ENCODE measurements at places on chromosomes 4 and X. TPM values are rescaled to one million over a fixed set of nuclear protein-coding genes. Genes with fewer than 3 reads are reported as not detected.

DNA sequence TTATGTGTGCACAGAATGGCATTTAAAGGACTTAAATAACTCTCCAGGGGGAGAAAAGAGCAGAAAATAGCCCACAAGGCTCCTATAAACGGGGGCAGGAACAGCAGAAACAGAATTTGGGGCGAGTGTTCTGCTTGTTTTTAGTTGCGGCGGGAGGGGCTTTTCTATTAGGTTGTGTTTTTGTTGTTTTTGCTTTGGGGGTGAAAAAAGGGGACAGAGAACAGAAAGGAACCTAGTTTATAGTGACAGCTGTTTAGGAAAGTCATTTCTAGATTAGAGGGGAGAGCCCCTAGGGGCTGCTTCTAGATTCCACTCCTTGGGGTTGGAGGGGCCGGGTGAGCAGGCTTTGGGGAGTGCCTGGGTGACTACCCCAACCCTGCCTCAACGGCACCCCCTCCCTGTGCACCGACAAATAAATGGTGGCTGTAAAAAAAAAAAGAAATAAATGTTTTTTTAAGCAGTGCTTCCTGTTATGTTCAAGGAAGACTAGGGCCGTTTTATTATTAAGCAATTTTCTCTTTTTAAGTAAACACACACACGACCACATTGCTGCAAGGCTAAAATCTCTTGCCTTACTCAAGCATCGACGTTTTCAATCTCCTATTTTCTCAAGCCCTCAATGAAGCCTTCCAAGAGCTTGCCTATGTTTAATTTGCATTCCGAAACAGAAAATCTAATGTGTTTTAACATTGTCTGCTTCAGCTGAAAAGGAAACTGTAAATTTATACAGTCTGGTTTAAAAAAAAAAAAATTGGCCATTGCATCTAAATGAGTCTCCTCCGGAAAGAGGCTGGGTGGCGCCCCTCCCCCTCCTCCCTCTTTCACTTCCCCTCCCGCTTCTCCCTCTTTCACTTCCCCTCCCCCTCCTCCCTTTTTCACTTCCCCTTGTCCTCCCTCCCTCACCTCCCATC is 123.3 kb upstream of the TBL1X start:
- peak; percentile 90 for DNase-seq

DNA sequence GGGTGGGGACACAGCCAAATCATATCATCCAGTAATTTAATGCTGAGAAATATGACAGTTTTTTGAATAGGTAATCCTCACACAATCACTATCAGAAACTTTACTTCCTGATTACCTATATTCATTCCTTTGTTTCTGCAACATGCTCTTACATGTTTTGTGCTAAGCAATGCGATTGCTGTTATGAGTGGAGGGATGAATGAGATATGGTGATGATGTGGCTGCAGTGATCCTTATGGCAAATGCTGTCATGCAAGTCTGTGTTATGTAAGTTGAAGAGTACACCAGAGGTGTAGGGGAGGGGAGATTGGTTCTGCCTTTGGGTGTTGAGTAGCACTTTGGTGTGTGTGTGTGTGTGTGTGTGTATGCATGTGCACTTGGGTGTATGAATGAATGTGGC is 14.6 kb downstream of the HERC3 start:
- DNase-seq, result no peak

DNA sequence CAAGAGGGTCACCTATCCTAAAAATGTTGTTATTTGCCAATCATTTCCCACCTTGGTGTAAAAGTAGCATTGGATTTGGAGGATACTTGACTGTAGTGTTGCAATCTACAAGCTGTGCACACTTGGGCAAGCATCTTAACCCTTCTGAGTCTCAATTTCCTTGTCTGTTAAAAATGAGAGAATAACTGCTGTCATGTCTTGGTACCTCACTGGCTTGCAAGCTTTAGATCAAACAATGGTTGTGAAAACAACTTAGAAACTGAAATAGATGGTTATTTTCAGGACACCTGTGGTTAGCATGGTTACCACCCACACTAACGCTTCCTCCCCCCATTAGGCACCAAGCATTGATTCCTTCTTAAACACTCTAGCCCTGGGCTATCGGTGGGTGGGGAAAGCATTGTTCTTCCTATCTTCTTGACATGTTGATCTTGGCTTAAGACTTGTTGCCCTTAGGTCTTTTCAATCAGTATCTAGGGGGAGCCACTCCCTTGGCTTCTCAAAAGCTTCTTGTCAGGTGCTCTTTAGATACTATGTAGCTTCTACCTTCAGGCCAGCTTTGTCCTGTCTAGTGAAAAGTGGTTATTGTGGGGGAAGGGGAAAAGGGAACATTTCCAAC is 10.6 kb upstream of the AMOT start:
- peak; percentile 10 for DNase-seq

- DNase-seq, result no peak
Observed at GRCh38 chrX:2410279-2411020, 90.3 kb downstream of the DHRSX start.

DNA sequence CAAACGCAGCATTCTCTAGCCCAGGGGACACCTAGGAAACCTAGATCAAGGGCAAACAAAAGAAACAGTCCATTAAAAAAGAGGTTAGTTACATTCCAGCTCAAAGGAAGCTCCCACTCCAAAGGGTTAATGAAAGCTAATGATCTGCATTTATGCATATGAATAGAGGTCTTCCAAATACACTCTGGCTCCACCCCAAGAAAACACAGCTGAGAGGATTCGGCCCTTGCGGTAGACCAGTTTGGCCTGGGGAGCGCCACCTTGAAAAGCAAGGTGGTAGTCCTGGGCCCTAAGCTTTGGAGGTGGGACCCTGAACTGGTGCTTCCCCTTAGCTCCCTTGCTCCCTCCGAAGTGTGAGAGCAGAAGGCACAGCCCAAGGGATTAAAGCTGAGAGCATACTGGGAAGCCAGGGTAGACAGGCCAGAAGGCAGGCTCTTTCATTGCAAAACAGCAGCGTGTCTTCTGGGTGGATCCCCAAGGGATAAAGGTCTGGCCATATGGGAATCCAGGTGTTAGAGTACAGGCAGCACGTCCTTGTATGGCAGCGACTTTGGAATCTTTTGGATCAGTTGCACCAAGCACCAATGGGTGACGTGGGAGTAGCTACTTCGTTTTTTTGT is 3.7 kb downstream of the GABRQ start:
- no peak for DNase-seq

GRCh38 chr4:12389604-12390003 is 960.9 kb upstream of the HS3ST1 start:
- no peak for DNase-seq

The GPR34 gene
- 0.21 TPM for polyA plus RNA-seq

The FGF2 gene
- polyA plus RNA-seq, result 0.13 TPM

The CT45A10 gene
- not detected for polyA plus RNA-seq

All from B cell (primary cell).